Stimulated activated CD4-positive, alpha-beta T cell treated with anti-CD3 and anti-CD28 coated beads, Interleukin-15, amount 100 ng/mL, for 48 hours (primary cell): ENCODE measurements at places on chromosomes 7 and 10.

GRCh38 chr7:143256932-143257331, 6.3 kb upstream of the GSTK1 start:
- DNase-seq = no peak

DNA sequence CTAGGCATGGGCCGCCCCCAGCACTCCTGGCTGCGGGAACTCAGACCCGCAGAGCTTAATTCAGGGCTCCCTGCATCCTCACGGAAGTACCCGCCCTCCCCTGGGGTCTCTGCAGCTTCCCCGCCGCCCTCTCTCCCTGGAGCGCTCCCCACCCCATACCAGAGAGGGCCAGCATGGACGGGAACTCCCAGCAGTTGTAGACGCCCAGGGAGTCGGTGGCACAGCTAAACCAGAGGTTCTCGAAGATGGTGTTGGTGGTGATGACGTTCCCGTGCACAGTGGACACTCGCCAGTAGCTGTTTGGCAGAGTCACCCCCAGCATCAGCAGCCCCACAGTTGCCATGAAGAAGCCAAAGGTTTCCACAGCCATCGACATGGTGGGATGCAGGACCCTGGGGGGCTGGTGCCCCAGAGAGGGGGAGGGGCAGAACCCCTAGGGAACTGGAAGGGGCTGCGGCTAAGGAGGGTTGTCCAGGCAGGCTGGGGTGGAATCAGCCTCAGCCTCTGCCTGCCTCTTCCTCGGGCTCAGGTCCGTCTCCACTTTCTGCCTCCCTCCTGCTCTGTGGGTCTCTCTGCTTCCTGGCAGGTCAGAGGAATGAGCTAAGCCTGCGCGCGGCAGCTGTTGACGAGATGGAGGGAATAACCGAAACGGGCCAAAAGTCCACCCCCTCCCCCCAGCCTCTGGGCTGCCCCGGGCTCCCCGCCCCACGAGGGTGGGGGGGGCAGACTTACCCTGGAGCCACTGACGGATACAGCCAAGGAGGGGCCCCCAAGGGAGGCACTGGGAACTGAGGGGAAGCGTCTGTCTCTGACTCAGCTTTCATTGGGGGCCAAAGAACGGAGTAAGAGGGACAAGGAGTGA, at the start of gene CLDN15:
CLDN15 (minus strand) TSS at position 597 of the 862 bp plus-strand sequence; CDS start at position 376, 221 bp downstream.
- DNase-seq = no peak

DNA sequence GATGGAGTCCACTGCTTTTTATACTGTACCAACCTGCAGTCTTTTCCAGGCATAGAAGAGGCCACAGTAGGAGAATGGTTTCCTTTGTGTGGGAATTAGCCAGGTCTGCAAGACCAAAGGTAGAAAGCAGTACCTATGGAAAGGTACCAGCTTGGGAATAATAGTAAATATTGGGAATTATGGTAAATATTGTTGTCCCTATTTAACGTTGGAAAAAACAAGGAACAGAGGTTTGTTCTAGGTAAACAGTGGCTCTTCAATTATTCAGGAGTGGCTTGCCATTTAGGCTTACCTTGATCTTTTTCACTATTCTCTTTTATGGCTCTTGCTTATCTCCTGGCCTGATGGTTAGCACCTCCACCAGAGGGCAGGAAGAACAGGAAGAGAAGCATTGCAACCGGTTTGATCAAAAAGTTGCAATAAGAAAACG, 43.9 kb upstream of the GSAP start:
- DNase-seq = no peak

DNA sequence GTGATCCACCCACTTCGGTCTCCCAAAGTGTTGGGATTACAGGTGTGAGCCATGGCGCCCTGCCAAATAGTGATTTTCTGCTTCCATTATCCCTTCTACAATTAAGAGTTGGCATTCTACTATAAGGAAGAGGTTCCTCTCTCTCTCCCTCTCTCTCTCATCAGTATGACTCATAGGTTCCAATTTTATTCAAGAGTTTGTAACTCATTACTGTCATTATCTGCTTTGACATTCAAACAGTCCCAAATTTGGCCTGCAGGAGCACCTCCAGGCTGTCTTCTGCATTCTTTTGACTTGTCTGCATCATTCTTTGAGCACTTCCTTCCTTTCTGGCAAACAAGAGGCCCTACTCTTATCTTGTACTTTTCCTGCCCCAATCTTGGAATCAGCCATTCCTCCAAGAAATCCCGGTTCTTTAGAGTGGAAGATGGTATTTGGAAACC, 33.2 kb upstream of the CALU start:
- DNase-seq = no peak

GRCh38 chr10:531541-531940, 157.9 kb downstream of the DIP2C start:
- DNase-seq = no peak

GRCh38 chr10:96397902-96398301, 39.1 kb upstream of the OPALIN start:
- no peak for DNase-seq

DNA sequence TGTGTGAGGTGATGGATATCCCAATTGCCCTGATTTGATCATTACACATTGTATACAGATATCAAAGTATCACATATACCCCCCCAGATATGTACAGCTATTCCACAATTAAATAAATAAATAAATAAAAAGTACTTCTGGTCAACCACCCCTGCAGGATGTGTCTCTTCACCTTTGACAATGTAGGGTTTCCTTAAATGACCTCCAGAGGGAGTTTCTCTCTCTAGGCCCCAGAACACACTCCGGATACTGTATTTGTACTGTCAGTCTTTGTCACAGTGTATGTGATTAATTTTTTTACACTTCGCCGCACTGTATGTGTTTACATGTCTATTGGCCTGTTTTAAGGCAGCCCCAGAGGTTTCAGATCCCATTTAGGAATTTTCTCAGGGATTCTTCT, 123.6 kb downstream of the ADCYAP1R1 start:
- no peak for DNase-seq

DNA sequence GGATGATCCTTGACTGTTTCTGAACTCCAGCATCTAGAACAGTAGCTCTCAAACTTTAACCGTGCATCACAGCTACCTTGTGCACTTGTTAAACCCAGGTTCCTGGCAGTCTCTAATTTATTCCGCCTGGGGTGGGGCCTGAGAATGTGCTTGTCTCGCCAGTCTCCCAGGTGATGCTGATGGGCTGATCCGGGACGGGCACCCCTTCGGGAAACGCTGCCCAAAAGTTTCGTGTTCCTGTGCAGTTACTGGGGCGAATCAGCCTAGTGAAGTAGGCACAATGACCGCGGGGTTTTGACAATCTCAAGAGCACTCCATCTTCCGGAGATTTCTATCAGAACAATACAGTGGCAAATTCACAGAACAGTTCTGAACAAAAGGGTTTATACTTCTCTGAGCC, 29.9 kb downstream of the ADCYAP1R1 start:
- no peak for DNase-seq
